ENCODE measurements at places on chromosomes 13 and 19.

- no peak for DNase-seq
These were observed 243.7 kb downstream of the DNAJC15 start for GRCh38 chr13:43266936-43267615.

- DNase-seq, result peak; percentile 35
These were observed 68.2 kb downstream of the CACNA1A start for GRCh38 chr19:13437919-13438618.

DNA sequence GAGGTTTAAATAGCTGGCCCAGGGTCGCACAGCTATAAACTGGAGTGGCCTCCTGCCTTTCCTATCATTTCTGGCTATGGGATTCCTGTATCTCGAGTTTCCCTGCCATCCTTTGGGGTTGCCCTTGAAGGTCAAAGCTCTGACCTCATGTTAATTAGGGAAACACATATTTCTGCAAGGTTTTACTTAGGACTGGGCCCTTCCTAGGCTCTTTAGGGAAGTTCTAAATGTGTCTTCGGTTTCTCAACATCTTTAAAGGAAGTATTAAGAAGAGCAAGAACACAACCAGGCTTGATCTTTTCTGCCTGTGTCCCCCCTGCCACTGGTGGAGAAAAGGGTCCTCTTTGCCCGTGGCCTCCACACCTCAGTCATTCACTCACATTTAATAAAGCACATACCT is 10.8 kb downstream of the LCP1 start:
- no peak for DNase-seq

GRCh38 chr13:91349992-91350911 is 2.8 kb downstream of the MIR17HG start:
- no peak for DNase-seq

DNA sequence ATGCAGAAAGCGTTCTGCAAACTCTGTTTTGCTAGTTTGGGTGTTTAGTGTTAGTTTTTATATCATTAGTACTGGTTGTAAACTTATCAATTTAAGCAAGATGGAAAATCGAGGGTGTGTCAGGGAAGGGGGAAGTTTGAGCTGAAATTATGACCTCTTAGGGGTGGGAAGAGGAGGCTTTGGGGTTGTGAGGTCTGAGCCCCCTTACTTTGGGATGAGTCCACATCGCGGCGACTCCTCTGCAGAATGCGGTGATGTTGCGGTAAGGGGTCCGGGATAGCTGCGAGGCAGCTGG is 743 bp upstream of the NDUFS7 start:
- no peak for DNase-seq

- no peak for DNase-seq
These were observed 344.1 kb upstream of the TMTC4 start for GRCh38 chr13:101018720-101019119.

- DNase-seq, result no peak
These were observed 136.5 kb downstream of the RNF17 start for GRCh38 chr13:24900507-24900906.

DNA sequence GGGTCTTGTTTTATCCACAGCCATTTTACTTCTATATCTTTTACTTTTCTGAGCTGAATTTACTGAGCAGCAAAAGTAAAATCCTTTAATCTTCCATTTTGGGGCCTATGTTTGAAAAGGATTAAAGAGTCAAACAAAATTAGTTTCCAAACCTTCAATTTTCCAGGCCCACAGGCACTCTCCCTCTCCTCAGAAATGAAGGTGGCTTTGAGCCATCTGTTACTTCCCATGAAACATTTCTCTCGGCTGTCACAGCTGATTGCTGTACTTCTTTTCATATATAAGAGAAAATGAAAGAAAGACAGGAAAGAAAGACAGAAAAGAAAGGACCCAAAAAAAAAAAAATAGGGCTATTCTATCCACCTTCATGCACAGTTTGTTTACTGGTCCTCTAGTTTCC is 194.9 kb downstream of the LACC1 start:
- DNase-seq, result no peak

DNA sequence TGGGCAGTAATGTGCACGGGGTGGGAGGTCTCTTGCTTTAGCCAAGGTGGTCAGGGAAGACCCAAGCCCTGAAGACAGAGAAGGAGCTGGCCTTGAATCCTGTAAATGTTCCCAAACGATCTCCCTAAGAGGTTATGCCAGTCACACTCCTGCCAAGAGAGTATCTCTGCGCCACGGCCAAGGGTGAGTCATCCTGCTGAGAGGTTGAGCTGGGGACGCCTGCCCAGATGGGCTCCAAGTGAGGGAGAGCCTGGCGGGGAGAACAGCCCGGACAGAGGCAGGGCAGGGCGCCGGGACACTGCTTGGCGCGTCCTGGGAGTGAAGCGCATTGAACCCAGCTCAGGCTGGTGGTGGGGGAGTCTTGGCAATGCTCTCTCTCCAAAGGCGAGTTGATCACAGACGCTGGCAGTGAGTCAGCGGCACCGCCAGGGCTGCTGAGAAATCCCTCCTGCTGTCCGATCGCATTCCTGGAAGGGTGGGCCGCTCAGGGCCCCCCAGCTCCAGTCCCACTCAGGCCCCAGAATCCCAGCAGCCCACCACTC is 16.4 kb downstream of the SULT2B1 start:
- peak; percentile 58 for DNase-seq

DNA sequence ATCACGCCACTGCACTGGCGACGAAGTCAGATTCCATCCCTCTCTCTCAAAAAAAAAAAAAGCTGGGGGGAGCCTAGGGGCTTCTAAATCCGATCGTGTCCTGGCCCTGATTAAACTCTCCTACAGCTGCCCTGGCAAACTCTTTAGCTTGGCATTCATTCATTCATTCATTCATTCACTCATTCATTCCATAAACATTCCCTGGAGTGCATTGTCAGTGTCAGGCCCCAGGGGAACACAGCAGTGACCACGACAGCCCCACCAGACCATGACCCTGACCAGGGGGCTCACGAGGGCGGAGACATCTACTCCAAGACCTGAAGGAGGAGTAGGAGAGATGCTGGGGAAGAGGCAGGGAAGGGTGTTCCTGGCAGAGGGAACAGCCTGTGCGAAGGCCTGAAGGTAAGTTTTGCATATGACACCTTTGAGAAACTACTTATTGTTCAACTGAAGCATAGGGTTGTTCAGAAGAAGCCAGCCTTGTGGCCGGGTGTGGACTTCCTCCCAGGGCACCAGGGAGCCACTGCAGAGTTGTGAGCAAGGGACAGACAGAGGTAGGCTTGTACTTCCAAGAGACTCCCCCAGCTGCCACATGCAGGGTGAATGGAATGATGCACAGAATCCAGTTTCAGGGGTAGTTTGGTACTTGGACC is 24.5 kb downstream of the CEACAM16 start:
- no peak for DNase-seq

DNA sequence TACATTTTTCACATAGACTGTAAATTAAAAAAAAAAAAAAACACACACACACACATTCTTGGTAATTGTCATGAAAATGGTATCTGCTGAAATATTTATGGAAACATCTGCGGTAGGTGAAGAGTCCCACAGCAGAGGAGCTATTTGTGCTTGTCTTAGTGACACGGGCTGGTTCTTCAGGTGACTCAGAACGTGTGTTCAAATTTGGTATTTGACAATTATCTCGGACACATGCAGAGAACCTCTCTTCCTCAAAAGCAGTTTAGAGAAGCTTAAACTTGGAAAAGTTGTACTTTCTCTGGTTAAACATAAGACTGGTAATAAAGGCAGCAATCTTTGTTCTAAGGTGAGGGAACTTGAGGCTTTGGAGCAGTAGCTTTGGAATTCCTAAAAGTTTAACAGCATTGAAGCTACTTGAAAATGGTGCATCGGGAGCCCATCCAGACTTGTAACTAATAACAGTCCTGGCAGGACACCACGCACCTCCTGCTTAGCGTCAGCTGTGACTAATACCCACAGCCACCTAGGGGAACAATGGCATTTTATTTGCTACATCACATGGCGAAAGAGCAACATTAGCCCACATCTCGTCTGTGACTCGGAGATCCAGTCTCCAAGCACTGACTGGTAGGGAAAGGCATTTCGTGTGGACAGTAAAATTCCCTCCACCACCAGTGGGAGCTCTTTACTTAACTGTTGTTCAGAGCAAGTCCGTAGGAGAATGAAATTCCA is 1505.1 kb upstream of the SLC10A2 start:
- peak; percentile 93 for DNase-seq

DNA sequence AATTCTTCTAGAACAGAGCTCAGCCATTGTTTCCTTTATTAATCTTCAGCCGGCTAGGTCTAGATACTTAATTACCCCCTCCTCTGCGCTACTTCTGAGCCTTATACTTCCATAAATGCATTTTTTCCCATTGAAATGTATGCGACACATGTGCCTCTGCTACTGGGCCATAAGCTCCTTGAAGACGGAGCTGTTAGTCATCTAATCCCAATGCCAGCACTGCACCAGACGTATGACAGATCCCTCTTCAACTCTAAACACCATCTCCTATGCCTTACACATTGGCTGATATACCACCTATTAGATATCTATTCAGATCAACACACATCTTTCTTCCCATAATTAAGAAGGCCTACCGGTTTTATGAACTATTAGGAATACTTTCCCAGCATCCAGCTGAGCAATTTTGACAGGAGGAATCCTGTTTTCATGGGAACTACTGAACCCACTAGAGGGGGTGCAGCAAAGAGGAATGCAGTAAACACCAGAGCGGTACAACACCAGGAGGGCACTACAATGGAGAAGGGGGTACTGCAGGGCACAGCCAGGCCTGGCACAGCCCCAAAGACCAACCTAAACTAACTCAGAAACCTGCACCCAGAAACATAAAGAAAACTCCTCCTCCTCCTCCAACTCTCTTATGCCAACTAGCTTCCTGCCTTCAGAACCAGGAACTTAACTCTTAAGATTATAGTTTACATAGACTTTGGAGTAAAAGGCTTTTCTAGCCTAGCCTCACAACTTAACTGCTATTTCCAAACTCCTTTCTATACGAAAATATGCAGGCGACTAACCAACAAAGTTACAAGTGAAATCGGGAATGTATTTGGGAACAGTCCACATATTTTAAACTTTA is 18.7 kb downstream of the STK24 start:
- DNase-seq, result no peak

DNA sequence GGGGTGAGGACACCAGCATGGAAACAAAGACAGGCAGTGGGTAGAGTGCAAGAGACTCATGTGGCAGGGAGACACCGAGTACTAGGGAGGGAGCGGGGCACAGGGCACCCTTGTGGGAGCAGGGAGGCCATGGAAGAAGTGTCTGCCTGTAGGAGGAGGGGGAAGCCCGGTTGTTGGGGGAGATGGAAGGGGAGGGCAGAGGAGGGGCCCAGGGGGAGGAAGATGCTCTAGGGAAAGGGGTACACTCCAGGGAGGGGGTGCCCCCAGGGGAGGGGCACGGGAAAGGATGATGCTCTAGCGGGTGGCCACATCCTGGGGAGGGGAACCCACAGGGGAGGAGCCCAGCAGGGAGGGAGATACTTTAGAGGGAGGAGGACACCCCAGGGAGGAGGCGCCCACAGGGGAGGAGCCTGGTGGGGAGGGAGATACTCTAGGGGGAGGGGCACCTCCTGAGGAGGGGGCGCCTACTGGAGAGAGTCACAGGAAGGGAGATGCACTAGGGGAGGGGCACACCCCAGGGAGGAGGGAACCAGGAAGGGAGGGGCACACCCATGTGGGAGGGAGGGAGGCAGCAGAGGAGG is 24.9 kb downstream of the CPAMD8 start:
- no peak for DNase-seq

GRCh38 chr13:99756281-99756680 is 215.3 kb downstream of the ZIC5 start:
- DNase-seq, result no peak

DNA sequence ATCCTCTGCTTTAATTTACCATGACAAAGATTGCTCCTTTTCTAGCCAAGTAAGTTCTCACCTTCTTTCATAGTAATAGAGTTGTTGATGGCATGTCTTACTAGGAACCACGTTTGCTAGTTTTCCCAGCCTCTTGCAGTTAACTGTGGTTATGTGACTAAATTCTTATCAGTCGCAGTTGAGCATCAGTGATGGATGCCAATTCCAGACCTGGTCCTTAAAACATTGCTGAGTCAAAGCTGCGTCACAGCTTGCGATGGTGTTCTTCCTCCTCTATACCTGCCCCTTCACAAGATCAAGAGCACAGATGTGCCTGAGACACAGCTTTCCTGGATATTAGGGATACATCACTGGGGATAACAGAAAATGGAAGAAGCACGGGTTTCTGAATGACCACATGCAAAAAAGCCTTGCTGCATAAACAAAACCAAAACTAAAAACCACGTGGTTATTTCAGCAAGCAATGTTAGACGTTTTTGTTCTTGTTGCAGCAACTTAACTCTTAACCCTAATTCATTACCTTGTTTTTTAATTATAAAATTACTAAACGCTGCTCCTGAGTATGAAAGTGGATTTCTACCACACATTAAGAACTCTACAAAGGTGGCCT is 97.6 kb upstream of the DACH1 start:
- DNase-seq, result no peak

GRCh38 chr13:75352641-75353327 is 129.2 kb downstream of the TBC1D4 start:
- no peak for DNase-seq

DNA sequence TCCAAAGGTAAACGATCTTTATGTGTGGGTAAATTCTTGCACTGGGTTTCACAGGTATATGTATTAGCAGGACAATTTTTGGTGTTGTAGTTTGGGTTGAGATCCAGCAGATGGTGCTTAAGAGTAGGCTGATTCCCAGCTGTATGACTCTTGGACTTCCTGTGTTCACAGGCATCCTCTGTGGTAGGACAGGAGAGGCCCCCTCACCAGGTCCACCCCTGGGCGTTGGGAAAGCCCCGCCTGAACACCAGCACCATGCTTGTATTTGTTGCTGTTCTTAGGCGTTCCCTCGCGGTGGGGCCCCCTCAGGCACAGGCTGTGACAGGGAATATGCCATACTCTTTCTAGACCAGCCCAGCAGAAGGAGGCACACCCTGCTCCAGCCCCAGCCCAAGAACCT is 49.5 kb upstream of the PCDH17 start:
- no peak for DNase-seq

DNA sequence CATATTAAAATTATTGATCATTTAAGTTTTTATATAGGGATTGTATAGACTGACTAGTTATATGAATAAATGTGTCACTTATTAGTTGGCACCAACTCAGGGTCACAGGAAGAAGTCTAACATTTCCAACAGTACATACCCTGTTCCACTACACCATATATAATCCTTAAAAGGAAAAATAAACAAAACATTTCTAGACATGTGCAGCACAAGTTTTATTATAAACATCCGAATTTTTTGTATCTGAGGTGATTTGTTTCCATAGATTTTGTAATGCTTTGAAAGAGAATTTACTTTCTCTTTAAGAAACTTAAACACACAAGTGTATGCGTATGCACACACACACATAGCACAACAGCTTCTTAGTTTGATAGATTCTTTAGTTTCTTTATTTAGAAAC is 418.6 kb upstream of the GPC6 start:
- no peak for DNase-seq

DNA sequence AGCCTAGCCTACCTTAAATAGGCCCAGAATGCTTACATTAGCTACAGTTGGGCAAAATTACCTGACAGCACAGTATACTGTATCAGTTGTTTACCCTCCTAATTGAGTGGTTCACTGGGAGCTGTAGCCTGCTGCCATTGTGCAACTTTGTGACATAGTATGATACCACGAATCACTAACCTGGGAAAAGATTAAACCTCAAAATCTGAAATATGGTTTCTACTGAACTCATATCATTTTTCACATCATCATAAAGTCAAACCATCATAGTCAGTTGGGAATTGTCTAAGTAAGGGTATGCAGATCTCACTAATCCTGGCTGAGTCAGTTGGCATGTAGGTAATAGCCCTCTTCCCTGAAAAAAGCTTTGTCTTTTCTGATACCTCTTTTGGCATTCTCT is 9.2 kb downstream of the PAN3 start:
- DNase-seq, result no peak

GRCh38 chr13:104143760-104144416 is 1077.7 kb upstream of the SLC10A2 start:
- DNase-seq, result no peak

Measured in Ammon's horn (tissue), 1 donor.